ENCODE measurements at places on chromosomes 1 and 21.

DNA sequence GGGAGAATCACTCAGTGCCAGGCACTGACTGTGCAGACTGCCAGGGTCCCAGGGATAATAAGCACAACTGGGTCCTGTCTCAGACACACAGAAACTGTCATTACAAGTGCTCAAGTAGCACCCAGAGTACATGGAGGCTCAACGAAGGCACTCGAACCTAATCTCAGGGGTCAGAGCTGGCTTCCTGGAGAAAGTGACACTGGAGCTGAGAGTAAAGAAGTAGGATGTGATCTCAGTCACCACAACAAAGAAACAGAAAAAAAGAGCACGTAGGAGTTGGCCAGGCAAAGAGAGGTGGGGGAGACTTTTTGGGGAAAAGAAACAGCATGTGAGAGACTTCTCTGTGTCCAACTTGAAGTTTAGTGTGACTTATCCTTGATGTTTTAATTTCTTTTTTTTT lies 1.3 kb downstream of the CATSPER4 start:
- no peak for DNase-seq

GRCh38 chr1:232568906-232569553 lies 60.9 kb downstream of the SIPA1L2 start:
- DNase-seq, result peak; percentile 81

DNA sequence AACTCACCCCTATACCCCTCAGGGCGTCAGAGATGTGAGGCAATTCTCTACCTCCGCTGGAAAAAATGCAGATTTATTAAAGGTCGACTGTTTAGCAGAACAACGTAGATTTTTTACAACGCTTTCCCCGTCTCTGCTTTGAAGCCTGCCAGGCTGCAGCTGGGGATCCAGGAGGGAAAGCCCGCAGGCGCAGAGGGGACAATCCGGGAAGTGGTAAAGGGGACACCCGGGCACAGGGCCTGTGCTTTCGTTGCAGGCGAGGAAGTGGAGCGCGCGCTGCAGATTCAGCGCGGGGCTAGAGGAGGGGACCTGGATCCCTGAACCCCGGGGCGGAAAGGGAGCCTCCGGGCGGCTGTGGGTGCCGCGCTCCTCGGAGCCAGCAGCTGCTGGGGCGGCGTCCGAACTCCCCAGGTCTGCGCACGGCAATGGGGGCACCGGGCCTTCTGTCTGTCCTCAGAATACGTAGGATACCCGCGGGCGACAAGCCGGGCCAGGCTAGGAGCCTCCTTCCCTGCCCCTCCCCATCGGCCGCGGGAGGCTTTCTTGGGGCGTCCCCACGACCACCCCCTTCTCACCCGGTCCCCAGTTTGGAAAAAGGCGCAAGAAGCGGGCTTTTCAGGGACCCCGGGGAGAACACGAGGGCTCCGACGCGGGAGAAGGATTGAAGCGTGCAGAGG lies 5.5 kb downstream of the SIM2 start:
- DNase-seq, result no peak

GRCh38 chr1:229203030-229203751 lies 67.7 kb upstream of the RAB4A start:
- no peak for DNase-seq

DNA sequence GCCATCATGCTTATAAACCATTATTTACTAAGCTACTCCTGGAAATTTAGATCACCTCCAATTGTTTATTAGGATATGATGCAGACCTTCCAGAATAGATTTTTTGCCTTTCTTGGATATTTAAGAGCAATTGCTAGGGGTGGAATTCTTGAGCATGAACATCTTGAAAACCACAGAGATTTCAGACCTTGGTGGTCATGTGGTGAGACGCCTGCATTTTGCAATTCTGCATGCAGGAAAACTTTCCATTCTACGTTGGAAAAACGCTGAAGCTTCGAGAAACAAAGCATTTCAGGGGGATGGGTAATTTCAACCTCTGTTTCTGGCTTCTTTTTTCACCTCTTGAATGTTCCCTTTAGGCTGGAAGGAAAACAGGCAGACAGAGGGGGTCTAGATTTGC lies 596.3 kb downstream of the KIF26B start:
- DNase-seq, result no peak
